NCI-H2081 (cell line): ENCODE measurements at places on chromosomes 1 and 21.

DNA sequence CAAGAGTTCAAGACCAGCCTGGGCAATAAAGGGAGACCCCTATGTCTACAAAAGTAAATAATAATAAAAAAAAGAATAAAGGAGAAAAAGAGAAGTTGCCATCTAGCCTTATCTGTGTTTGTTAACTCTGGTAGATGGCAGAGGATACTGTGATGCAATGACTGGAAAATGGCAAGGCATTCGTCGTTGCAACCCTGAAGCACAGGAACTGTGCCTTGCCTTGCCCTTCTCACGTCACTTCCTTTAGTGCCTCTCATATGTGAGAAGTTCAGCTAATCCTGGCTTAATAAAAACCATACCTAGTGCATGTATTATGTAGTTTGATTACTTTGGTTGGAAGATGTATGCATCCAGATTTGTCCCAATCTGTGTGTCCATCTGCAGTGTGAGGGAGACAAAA is 25.8 kb upstream of the PIGC start:
- no peak for DNase-seq

DNA sequence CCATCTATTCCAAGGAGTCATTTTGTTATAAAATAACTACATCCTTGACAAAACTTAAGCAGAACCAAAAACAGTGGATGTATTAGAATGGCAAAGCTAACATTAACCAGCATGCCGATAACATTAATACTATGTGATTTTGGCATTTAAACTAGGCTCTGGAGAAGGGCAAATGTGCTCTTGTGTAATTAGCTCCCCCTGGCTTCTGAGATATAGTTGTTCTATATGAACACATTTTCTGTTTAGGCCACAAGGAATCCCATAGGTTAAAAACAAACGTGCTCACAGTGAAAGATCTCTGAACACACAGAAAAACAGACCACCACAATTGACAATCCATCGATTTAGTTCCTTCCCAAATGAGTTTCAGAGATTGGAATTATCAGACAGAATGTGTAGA is 57.4 kb upstream of the TARS2 start:
- DNase-seq, result no peak

- DNase-seq, result no peak
Measured at GRCh38 chr21:41894511-41894910, 15.4 kb upstream of the PRDM15 start.

- no peak for DNase-seq
Measured at GRCh38 chr1:113630340-113631327, 128.7 kb downstream of the PHTF1 start.

DNA sequence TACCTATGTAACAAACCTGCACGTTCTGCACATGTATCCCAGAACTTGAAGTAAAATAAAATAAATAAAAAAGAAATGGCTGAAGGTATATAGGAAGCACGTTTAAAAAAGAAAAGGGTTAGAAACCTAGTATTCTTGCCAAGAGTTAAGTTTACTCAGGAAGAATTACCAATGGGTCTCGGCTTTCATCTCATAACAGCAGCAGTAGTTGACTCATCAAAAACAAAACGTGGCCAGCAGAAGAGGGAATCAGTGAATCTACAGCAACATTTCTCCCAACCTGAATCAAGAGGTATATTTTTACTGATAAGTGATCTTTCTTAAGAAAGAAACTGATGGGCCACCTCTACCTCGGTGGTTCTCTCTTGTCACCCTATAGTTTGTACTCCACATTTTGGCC is 340.3 kb downstream of the BRINP2 start:
- DNase-seq, result no peak

DNA sequence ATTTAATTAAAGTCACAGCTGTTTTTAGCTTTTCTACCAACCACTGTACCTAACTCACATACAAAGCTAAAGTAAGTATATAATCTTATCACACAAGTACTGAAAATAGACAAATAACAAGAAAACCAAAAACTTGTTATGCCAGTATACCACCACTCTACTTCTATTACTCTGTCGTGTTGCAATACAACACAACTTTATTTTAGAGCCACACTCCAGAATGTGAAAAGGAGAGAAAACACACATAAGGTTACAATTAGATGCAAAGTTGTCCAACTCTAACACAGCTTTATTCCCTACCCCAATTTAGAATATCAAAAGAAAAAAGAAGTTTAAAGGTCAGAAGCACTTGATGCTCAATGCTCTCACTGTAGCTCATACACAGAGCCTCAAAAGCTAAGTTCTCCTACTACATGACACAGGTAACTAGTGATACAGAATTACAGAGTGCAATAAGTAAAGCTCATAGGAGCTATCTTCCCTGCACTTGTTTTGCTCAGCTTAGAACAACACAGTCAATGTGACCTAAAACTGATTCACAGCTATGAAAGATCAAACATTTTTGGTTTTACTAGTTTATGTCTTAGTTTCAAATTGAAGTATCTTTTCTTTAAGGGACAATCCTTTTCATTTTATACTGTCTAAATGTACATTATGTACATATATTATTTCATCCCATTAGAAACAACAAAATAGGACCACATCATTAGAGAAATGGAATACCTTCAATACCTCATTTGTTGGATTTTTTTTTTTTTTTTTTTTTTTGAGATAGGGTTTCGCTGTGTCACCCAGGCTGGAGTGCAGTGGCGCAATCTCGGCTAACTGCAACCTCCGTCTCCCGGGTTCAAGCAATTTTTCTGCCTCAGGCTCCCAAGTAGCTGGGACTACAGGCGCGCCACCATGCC is 29.2 kb downstream of the EYA3 start:
- DNase-seq, result no peak

DNA sequence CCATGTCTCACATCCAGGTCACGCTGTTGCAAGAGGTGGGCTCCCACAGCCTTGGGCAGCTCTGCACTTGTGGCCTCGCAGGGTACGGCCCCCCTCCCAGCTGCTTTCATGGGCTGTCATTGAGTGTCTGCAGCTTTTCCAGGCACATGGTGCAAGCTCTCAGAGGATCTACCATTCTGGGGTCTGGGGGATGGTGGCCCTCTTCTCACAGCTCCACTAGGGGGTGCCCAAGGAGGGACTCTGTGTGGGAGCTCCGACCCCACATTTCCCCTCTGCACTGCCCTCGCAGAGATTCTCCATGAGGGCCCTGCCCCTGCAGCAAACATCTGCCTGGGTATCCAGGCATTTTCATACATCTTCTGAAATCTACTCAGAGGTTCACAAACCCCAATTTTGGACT is 219.4 kb downstream of the LRRC7 start:
- DNase-seq, result no peak

DNA sequence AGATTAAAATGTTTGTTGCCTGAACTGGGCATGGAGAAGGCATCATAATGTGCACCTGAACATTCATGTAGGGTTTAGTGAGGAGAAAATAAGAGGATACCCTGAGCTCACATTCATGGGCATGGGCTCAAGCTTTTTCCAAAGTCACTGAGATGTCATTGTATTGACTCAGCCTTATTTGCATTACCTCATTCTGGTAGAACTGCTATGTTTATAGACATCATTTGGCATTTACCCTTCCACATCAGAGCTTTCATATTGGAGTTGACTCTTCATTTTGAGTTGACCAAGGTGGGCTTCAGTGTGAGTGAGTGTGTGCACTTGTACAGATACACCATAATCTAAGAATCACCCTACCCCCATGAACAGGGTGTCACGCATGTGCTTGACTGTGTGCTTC is 143.2 kb downstream of the PBX1 start:
- DNase-seq, result no peak

DNA sequence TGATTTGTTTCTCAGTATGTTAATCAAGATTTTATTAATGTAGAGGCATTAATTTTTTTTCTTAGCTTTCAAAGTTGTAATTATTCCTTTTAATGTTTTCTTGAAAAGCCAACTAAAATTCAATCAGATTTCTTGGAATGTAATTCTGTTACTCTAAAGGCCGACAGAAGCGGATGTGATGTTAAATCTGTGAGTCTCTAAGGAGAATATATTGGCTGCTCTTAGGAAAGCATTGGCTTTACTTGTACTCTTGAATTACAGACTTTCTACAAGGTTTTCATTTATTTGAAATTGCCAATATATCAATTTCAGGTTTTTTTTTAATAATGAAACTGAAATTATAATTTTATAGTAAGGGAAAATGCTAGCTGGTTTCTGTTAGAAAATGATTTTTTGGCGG is 29.2 kb downstream of the RRP15 start:
- no peak for DNase-seq

- DNase-seq, result no peak
Measured at GRCh38 chr1:155970531-155971167, 7.7 kb downstream of the ARHGEF2 start.

DNA sequence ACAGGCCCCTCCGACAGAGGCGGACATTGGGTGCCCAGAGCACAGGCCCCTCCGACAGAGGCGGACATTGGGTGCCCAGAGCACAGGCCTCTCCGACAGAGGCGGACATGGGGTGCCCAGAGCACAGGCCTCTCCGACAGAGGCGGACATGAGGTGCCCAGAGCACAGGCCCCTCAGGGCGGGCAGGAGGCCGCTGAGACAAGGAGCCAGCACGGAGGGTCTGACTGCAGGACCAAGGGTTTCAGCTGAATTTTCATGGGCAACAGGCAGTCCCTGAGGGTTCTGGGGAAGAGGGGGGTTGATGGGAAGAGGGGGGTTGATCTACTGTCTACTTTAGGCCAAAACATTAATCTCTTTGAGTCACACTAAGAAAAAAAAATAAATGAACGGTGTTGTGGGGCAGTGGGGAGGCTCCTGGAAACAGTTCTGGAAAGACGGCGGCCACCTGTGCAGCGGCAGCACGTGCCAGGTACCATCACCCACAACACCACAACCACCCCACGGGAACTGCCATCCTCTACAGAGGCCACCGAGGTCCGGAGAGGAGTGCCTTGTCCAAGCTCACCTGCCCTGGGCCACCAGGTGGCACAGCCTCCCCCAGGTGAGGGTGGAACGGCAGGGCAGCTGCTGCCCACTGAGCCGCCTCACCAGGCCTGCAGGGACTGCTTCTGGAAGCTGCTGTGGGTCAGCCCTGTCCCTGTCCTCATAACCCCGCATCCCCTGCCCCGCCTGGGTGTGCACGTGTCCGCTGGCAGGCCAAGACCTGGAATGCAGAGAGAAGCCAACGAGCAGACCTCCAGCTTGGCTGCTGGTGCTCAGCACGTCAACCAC is 20.5 kb downstream of the PRDM15 start:
- no peak for DNase-seq

- DNase-seq, result peak; percentile 60
Measured at GRCh38 chr1:59926381-59927123, at the start of gene CYP2J2. TSS of gene CYP2J2 (minus strand) at chr1:59926773. CDS start at chr1:59926746, 27 bp downstream.

DNA sequence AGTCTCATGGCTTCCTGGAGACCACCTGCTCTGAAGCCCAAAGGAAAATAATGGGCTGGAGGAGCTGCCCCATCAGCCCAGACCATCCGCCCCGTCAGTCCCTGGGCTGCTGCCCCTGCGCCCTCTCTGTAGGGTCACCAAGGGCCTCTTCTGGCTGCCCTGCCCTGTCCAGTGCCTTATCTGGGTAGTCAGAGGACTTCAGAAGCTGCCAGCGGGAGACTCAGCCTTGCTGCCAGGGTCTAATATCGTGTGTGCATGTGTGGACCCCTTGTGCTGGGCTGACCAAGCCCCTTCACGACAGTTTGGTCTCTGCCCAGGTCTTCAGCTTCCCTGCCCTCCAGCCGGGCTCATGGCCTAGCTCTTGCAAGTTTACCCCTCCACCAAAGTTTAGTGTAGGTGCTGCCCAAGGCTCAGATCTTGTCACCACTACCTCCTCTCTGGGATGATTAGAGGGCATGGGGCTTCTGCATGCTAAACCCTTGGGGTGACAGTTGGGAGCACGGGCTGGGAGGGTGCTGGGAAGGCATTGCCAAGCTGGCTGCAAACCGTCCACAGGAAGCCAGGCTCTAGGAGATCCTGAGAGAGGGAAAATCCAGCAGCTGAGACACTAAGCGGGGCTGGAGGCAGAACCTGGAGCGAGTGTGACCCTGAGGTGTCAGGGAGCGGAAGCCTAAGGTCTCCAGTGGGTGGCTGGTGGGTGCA is 20.6 kb downstream of the NENF start:
- DNase-seq, result no peak

- peak; percentile 38 for DNase-seq
Measured at GRCh38 chr1:218171302-218171893, 113.7 kb upstream of the RRP15 start.

- no peak for DNase-seq
Measured at GRCh38 chr1:14724246-14724645, 125.8 kb downstream of the KAZN start.

GRCh38 chr1:232462213-232462612 is 167.7 kb downstream of the SIPA1L2 start:
- no peak for DNase-seq

DNA sequence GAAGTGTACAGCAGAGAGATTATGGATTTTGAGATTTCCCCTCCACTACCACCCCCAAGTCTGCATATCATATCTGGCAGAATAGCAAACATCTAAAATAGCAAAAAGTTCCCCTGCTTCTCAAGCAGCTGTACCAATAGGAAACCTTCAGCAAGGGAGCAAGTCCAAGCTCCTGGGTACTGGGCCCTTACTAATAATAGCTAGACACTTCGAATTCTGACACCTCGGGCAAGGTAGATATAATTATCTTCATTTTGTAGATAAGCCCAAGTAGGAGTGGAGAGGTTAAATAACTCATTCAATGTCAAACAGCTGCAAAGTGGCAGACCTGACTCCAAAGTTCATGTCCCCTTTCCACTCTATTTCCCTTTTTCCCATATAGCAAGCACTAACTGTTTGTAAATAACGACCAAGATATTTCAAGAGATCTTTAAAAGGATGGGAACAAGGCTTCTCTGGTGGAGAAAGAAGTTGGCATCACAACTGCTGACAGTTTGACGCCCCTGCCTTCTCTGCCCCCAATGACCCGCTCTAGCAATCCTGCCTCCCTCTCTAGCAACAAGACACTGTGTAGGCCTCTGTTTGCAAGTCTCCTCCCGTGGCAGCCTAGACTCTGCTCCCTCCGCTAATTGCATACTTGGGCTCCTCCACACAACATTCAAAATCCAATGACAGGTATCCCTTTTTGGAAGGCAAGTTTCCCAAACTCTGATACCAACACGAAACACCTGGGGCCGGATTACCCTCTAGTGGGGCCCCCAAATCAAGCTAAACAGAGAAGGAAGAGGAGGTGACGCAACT is 18.7 kb upstream of the ADAR start:
- DNase-seq, result peak; percentile 44

- no peak for DNase-seq
Measured at GRCh38 chr1:159942632-159943277, 2.7 kb downstream of the IGSF9 start.

- no peak for DNase-seq
Measured at GRCh38 chr21:44829507-44830092, 11.7 kb upstream of the SUMO3 start.

- DNase-seq, result no peak
Measured at GRCh38 chr1:224727351-224728289, 111.5 kb downstream of the CNIH3 start.

DNA sequence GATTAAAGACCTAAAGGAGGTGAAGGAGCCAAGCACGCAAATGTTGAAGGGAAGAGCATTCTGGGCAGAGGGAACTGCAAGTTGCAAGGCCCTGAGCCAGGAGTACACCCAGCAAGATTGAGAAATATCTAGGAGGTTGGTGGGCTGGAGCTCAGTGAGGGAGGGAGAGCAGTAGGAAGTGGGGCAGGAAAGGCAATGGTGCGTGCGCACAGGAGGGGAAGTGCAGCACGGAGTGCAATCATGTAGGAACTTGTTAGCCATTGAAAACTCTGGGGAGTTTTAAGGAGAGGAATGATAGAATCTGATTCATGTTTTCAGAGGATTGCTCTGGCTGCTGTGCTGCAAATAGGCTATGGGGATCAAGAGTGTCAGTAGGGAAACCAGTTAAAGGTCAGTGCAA is 13.2 kb upstream of the IGSF3 start:
- no peak for DNase-seq

GRCh38 chr1:111275780-111276433 is 14.7 kb upstream of the CHIA start:
- DNase-seq, result no peak

- no peak for DNase-seq
Measured at GRCh38 chr1:103911450-103911849, 161.8 kb downstream of the AMY1C start.
